Epithelial cell of proximal tubule (primary cell): ENCODE measurements at places on chromosomes 3 and 15. TPM values are rescaled to one million over a fixed set of nuclear protein-coding genes. Genes with fewer than 3 reads are reported as not detected.
A peak's percentile ranks its signal among the peaks of the same experiment; 100 is the strongest.

DNA sequence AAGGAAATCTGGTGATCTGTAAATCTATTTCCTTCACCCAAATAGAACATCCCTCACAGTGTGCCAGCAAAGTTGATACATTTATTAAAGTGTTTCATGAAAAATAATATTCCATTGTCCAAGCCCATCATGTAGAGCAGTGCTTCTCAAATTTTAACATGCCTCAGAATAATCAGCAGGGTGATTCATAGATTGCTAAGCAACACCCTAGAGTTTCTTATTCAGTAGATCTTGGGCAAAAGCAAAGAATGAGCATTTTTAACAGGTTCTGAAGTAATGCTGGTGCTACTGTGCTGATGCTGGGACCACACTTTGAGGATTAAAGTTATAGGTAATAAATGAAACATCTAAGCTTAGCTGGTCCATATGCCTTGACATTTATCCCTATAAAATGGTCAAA is 210.5 kb downstream of the ZIC4 start:
- no peak for DNase-seq

DNA sequence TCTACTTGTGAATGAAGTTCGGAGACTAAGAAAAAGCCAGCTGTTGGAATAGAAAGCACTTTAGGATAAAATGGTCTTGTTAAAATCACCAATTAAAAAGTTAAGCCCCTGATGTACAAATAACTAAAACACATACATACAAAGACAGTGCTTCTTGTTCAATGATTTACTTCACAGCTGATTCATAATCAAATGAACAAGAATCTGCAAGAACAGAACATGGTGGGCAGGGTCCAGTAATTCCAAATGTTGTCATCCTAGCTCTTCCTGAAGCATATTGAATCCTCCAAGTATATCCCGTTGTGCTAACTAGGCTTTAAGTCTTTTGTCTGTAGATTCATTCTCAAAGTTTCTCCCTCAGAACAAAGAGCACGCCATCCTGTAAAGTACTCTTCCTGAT is 24.5 kb downstream of the NIT2 start:
- peak; percentile 56 for DNase-seq

DNA sequence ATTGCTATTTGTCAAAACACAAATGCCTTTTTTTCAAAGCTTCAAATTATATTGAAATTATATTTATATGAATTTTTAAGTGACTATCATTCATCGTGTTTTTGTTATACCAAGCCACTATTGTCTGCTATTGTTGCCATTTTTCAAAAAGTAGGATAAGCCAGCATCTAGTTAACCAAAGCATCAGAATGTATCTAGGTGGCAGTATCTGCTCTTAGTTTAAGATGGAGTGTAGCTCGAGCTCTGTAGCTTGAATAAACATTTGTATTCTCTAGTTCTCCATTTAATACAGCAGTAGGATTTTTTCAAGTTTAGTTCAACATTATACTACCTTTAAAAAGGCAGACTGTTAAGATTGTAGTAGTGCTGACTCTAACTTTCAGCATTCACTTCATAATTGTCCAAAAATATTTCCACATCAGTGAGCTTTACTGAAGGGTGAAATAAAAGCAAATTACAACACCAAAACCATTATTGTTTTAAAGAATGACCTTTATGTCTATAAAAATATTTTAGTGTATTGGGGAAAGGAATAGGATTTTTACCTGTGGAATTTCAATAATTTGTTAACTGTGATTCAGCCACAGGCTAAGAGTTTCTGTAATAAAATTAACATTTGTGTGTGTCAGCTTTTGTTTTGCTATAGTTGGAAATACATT is 19.6 kb upstream of the C15orf61 start:
- no peak for DNase-seq

DNA sequence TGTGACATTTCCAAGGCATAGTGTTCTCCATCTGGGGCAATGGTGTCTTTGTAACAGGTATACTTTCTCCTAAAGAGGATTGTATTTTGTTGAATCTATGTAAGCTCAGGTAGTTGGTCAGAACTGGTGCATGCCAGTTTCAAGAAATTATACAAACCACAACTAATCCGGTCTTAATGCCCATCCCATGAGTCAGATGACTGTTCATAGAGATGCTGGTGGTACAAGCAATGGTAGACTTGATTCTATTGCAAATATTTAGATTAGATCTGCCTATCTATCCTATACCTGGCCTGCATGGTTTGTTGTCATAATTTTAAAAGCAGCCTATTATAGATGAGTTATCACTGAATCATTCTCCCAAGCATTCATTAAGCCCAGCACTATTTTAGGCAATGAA is 43.5 kb downstream of the ATP13A5 start:
- no peak for DNase-seq

The GOLGA6L7 gene
- total RNA-seq: not detected in 2 replicates

- no peak for DNase-seq
Measured at GRCh38 chr3:161452179-161452578, 44.4 kb upstream of the OTOL1 start.

GRCh38 chr3:57951066-57951882 is 56.9 kb upstream of the FLNB start:
- DNase-seq: no peak

The PCYT1A gene
- 21.6 and 33.5 TPM in 2 replicates for total RNA-seq

The ECE2 gene
- not detected in 2 replicates for total RNA-seq

The MUSTN1 gene
- not detected in 2 replicates for total RNA-seq

The CPEB1 gene
- total RNA-seq: 0.35 and 0.43 TPM in 2 replicates

- no peak for DNase-seq
Measured at GRCh38 chr3:30198162-30198561, 408.2 kb upstream of the TGFBR2 start.

The TIMP4 gene
- total RNA-seq: 0.22 and 0.35 TPM in 2 replicates

DNA sequence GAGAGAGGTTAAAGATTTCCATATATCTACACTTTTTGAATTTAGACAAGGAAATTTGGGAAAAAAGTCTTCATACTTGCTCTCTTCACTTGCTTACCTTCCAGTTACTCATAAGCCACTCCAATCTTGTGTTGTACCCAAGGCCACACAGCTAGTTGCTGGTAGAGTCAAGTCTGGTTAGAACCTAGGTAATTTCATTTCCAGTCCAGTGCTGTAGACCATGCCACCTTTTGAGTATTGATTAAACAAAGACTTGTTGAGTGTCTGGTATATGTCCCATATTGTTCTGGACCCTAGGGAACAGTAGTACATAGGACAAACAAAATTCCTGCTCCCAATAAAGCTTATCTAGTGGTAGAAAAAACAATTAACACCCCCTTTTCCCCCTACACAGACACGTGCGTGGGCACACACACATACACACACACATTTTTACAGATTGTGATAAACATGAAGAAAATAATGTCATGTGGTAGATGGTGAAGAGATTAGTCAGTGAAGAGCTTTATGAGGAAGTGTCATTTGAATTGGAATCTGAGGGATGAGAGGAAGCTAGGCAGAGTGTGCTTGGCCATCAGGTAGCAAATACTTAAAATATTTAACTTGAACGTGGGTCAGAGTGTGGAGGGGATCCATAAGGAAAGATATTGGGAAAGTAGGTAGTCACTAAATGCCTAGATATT is 2.1 kb downstream of the CMC1 start:
- no peak for DNase-seq

The FBXW12 gene
- 0.23 TPM in 1 of 2 replicates, not detected in the other for total RNA-seq

GRCh38 chr3:169133178-169134161 is 530.0 kb downstream of the MECOM start:
- DNase-seq: no peak

- DNase-seq: no peak
Measured at GRCh38 chr3:129633751-129634481, 27.4 kb upstream of the PLXND1 start.

The GABRR3 gene
- total RNA-seq: not detected in 2 replicates

The A4GNT gene
- not detected in 2 replicates for total RNA-seq

The MEGF11 gene
- 0.65 and 3.7 TPM in 2 replicates for total RNA-seq

- no peak for DNase-seq
Measured at GRCh38 chr3:69200384-69201068, 78.1 kb upstream of the LMOD3 start.
